ENCODE measurements at places on chromosomes 4 and X.

DNA sequence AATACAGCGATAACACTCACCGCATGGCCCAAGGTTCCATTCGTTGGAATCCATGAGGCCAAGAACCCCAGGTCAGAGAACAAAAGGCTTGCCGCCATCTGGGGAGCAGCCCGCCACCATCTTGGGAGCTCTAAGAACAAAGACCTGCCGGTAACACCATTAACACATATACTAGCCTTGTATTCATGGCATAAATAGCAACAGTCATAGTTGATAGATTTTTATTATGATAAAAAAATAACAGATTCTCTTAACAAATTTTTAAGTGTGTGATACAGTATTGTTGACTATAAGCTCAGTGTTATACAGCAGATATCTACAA, 309.4 kb downstream of the GLUD2 start:
- DNase-seq: no peak

- no peak for DNase-seq
These were observed 66.9 kb upstream of the STIM2 start for GRCh38 chr4:26793735-26794134.

- no peak for DNase-seq
These were observed 87.9 kb upstream of the NPY2R start for GRCh38 chr4:155120536-155120935.

GRCh38 chr4:142016031-142016430, 379.6 kb downstream of the IL15 start:
- DNase-seq: no peak

DNA sequence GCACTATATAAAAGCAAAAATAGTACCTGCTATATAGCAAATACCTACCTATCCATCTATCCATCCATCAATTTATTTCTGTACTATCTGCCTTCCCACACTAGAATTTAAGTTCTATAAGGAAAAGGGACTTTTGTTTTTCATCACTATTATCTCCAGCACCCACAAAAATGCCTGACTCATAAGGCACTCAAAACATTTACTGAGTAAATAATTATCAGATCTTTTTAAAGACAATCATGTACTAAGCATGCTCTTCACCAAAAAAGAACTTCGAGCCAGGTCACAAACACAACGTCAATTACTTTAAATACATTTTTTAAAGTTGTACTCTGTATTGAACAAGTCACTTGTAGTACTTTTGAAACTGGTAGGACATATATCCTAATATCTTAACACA, 119.9 kb downstream of the FBXW7 start:
- DNase-seq: no peak

GRCh38 chr4:37562592-37562991, 123.6 kb downstream of the RELL1 start:
- no peak for DNase-seq

- DNase-seq: no peak
These were observed 43.6 kb downstream of the STARD8 start for GRCh38 chrX:68690936-68691501.

- no peak for DNase-seq
These were observed 7.5 kb upstream of the CXCL6 start for GRCh38 chr4:73828956-73829355.

- DNase-seq: no peak
These were observed 142.1 kb downstream of the BCOR start for GRCh38 chrX:39955625-39956024.

GRCh38 chr4:5460106-5460801, 248.1 kb downstream of the EVC2 start:
- no peak for DNase-seq

DNA sequence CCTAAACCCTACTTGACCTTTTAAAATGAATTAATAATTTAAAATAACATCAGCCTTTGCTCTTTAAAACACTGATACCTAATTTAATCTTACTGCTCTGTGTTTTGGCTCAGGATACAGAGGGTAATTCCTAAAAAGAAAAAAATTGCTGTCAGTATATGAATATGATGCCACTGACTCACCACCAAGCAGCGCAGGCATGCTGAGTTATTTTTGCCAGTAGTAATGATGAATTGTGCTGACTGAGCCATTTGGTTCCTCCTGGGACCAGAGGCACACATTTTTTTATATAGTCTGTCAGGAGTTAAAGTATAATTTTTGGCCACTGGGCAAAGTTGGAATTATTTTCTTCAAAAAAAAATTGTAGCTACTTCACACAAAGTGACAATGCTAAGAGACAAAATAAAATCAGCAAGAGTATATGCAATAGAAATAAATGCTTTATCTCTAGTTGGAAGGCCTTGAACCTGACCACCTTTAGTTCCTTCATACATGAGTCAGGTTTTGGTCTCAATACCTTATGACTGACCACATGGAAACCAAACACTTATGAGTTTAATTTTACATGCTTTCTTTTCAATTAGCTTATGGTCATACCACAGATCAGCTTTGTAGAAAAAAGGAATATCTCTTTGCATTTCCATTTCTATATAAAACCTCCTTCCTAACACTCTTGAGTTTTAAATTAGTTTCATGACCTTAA, 115.1 kb downstream of the PPP3CA start:
- DNase-seq: no peak

DNA sequence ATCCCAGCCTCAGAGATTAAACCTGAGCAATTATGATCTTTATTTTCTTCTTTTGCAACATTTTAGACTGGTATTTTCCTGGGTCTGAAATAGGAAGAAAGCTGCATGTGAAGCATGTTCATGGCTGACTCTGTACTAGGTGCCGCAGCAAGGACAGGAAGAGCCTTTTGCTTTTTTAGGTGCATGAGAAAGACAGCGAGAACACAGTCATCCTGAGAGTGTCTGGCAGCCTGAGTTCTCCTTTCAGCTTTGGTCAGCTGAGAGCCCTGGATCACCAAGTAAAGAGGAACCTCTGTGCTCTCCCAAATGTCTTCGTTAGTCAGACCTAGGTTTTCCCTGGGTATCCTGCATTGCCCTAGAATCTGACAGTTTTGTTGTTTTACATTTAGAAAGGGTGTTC, 29.8 kb downstream of the FAM149A start:
- no peak for DNase-seq

- no peak for DNase-seq
These were observed 952 bp downstream of the ARSD start for GRCh38 chrX:2928191-2928582.

DNA sequence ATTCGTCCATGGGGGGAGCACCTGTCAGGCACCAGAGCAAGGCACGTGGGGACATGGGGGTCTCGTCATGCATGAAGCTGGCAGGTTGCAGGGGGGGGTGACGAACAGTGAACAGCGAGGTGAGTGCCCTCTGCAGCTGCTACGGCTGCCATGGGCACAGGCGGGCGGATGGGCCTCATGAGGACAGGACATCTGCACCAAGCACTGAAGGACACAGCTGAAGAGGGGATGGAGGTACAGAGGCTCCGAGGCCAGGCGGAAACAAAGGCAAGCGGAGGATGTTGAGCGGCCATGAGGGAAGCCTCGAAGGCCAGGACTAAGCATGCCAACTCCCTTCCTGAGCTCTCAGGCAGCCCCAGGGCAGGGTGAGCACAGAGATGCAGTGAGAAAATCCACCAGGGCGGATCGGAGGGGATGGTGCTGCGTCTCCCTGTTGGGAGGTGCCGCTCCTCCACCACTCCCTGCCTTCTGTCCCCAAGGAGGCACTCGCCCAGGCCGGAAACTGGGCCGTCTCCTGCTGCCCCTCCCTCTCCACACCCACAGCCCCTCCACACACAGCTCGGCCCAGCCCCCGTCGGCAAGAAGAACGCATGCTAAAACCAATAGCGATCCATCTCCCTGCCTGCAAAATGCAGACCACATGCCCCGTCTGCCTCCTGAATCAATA, 24.6 kb downstream of the ABLIM2 start:
- DNase-seq: no peak

- no peak for DNase-seq
These were observed 1.2 kb downstream of the BCOR start for GRCh38 chrX:40096395-40097091.

DNA sequence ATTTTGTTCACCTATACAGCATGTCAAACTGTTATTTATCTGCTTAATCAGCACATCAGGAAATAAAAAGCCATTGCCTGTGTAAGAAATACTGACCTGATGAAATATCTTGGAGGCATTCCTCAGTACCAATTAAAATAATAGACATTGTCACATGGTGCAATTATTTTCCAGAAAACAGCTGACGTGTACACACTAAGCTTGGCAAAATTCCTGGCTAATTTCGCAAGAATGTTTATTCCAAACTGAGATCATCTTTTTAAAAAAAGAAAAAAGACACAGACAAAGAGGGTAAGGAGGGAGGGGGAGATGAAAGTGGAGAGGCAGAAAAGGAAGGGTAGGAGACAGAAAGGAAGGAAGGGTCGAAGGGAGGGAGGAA, 61.9 kb upstream of the NFKB1 start:
- DNase-seq: no peak

DNA sequence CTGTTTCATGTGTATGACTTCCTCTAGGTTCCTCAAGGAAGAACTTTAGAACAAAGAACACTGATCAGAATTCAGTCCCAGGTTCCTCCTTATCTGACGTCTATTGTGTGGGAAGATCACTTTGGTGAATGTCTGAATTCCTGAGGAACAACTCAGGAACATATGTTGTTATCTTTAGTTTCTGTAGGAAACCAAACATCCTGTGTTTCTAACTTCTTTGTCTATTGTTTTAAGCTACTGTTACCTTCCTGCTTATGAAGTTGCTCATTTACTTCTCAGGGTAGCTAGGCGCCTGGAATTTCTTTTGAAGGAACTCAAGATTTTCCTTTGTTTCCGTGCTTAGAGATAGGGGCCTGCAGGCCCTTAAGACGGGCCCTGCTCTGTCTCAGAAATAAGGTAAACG, 46.2 kb downstream of the MAGEB5 start:
- no peak for DNase-seq

DNA sequence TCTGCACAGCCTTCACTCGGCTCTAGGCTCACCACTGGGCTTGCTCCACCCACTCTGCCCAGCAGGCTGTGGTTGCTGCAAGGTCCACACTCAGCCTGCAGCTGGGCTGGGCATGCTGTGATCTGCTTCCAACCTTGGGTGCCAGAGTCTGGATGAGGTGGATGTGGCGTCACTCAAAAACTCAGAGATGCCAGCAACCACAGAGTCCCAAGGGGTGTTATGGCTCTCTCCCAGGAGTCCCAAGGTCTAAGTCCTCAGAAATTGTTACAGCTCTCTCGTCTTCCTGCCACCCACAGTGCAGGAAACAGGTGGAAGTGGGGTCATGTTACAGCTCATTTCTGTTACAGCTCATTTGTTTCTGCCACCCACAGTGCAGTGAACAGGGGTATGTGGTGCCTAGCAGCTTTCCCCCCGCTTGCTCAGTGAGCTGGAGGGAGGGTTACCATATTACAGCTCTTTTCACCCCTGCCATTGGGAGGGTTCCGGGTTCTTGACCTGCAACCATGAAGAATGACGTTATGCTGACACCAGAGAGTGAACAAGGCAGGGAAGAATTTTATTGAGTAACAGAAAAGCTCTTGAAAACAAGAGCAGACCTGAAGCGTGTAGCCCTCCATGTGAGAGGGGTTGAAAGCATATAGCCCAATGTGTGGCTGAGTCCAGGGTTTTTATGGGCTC, 893.9 kb downstream of the PCDH7 start:
- no peak for DNase-seq

DNA sequence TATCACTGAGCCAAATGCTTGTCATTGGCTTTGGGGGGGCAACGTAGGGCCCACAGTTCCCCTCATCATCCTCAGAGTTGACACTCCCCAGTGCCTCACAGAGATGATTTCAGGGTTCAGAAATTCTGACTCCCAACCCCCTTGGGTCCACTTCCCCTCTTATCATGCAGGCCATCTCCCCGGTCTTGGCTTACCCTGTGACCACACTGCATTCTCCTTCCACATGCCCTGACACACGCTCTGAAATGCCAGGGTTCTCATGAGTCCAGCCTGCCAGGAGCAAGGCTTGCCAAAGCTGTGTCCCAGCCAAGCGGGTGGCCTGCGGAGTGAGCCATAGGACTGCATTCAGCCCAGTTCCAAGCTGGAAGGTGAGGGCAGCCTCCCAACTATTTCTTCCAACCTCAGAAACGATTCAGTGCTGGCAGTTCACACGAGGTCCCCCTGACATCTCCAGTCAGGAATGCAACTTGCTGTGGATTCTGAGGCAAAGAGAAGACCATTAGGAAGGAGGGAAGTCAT, 101.2 kb downstream of the SMIM20 start:
- DNase-seq: no peak

DNA sequence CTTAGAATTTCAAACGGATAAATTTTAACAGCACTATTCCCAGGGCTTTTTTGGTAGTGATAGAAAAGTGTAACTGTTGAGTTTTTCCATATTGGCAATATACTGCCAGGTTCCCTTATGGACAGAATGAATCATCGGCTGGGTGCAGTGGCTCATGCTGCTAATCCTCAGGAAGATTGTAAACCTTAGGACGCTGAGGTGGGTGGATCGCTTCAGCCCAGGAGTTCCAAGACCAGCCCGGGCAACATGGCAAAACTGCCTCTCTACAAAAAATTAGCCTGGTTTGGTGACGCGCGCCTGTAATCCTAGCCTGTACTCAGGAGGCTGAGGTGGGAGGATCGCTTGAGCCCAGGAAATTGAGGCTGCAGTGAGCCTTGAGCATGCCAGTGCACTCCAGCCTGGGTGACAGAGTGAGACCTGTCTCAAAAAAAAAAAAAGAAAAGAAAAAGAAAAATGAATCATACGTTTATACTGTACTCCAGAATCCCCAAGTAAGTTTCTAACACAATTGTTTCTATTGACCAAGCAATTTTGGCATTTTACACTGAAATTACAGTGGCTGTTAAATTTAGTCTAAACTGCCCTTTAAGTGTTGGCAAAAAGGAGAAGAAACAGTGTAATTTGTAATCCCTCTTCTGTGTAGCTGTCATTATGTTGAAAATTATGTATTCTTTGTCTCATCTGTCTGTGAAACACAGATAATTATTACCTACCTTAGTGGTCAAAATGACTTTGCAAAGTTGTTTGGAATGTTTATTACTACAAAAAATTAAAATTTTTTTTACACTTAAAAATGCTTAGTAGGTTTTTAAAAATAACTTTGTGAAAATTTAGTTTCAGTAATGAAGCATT, 1.8 kb downstream of the SLC30A9 start:
- DNase-seq: no peak

- DNase-seq: no peak
These were observed 53.9 kb downstream of the FAT4 start for GRCh38 chr4:125368671-125369081.

GRCh38 chrX:147602176-147602696, 309.5 kb upstream of the FMR1 start:
- no peak for DNase-seq

- no peak for DNase-seq
These were observed 10.6 kb downstream of the CLTRN start for GRCh38 chrX:15653961-15654360.

- no peak for DNase-seq
These were observed 91.7 kb upstream of the KDR start for GRCh38 chr4:55216863-55217635.

All from stimulated activated CD4-positive, alpha-beta T cell treated with anti-CD3 and anti-CD28 coated beads, Interleukin-15, amount 100 ng/mL, for 1 hour (primary cell).